Peyer's patch (tissue), 4 donors: ENCODE measurements at places on chromosomes 2 and 18. TPM values are rescaled to one million over a fixed set of nuclear protein-coding genes. Genes with fewer than 3 reads are reported as not detected.
A peak's percentile ranks its signal among the peaks of the same experiment; 100 is the strongest.

- DNase-seq, result no peak
These were observed 59.4 kb downstream of the NEDD4L start for GRCh38 chr18:58103339-58103985.

MRO gene
- 4.8 TPM for total RNA-seq

DNA sequence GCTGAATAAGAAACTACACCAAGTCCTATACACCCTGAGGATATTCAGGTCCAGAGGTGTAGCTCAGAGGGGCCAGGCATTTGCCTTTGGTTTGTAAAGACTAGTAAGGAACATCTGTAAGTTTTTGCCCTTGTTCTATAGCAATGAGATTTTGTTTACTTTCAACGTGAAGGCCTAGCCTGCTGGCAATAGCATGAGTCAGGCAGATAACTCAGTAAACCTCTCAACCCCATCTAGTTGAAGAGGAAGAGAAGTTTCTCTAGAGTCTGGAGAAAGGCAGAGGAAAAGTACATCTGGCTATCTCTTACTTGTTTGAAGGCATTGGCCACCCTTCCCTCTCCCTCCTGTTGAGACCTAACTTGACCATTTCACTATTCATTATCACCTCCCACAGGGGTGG is 70.3 kb upstream of the ZNF521 start:
- no peak for DNase-seq

DNA sequence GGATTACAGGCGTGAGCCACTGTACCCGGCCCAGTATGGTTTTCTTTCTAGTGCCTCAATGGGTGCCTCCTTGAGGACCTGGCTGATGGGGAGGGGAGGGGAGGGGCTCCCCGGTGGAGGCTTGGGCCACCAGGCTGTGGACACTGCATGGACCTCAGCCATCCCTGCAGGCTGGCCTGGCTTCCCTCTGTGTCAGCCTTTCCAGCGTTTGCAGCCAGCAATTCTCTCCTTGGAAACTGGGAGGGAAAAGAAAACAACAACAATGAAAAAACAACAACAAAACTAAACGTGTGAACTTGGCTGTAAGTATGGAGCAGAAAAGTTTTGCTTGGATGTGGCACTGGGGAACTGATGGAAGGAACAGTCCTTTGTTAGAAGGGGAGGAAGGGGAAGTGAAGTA is 159.3 kb downstream of the GLI2 start:
- DNase-seq, result no peak

DNA sequence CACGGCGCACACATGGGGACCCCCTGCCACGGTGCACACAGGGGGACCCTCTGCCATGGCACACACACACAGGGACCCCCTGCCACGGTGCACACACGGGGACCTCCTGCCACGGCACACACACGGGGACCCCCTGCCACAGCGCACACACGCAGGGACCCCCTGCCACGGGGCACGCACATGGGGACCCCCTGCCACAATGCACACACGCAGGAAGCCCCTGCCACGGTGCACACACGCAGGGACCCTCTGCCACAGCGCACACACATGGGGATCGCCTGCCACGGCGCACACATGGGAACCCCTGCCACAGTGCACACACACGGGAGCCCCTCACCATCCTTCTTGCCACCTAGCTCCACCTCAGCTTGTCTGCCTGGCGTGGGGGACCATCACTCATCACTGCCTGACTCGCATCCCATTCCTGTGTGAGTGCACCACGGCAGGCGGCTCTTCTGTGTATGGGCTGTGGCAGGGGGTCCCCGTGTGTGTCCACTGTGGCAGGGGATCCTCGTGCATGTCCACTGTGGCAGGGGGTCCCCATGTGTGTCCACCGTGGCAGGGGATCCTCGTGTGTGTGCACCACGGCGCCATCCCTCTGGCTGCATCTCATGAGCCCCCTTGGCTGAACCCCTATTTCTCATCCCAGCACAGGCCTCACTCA is 206.7 kb downstream of the EIPR1 start:
- peak; percentile 37 for DNase-seq

- no peak for DNase-seq
These were observed 61.0 kb downstream of the GRB14 start for GRCh38 chr2:164560181-164560792.

OTOF gene
- total RNA-seq, result 0.83 TPM

GRCh38 chr18:12278741-12279682 is 24.9 kb downstream of the CIDEA start:
- DNase-seq, result peak; percentile 76

NTSR2 gene
- total RNA-seq, result not detected

- no peak for DNase-seq
These were observed 114.0 kb upstream of the SLC39A10 start for GRCh38 chr2:195543063-195543462.

DNA sequence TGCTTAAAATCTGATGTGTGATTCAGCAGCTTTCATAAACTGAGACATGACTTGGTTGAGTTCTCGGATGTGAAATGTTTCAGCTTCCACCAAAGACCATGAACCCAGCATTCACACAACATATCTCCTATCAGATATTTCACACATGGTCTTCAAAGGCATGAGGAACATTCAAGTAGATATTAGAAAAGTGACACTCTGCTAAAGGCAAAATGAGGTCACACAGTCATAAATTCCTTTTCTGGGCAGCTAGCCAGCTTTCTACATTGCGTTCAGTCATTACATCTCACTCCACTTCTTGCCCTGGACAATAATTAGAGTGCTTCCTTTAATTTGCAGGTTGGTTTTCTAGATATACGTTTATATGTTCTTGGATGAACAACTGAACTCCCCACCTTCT is 96.7 kb downstream of the GAREM1 start:
- DNase-seq, result no peak

DCC gene
- not detected for total RNA-seq

LYG1 gene
- 3.3 TPM for total RNA-seq

DNA sequence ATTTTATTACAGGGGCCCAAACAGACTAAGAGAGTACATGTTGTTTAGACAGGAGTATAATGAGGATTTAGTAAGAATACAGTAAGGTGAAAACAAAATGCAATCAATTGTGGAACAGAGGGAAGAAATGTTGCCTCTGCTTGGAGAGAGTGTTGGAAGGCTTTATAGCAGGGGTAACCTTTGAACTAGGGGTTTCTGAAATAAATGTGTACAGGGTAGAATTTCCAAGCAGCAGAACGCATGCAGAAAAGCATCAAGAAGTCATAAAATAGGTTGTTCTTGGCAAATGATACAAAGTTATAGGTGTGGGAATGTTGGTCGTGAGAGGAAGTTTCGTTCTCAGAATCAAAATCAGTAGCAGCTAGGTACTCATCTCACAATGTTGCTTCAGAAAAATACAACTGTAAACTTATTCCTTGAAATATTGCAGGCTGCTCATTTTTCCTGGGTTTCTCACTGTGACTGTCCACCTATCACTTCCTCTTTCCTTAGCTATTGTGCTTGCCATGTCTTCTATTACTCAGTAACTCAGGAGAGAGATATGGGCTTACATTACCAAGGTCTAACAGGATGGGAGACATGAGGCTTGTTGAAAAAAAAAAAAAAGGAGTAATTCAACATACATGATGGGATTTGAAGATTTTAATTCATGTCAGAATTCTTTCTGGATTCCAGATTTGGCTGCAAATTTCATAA is 17.1 kb upstream of the HNMT start:
- no peak for DNase-seq

ABHD1 gene
- total RNA-seq, result not detected

DNA sequence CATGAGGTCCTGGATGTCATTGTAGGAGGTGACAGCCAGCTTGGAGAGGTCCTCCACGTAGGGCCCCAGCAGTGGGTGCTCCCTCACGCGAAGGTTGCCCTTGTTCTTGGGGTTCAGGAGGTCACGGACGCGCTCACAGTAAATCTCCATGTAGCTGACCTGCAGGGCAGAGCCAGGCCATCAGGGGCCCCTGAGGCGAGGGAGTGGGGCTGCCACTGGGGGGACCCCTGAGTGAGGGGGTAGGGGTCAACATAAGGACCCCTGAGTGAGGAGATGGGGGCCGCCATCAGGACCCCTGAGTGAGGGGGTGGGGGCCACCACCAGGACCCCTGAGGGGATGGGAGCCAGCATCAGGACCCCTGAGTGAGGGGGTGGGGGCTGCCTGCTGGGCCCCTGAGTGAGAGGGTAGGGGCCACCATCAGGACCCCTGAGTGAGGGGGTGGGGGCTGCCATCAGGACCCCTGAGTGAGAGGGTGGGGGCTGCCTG is 33.6 kb downstream of the KIF1A start:
- DNase-seq, result no peak

DNA sequence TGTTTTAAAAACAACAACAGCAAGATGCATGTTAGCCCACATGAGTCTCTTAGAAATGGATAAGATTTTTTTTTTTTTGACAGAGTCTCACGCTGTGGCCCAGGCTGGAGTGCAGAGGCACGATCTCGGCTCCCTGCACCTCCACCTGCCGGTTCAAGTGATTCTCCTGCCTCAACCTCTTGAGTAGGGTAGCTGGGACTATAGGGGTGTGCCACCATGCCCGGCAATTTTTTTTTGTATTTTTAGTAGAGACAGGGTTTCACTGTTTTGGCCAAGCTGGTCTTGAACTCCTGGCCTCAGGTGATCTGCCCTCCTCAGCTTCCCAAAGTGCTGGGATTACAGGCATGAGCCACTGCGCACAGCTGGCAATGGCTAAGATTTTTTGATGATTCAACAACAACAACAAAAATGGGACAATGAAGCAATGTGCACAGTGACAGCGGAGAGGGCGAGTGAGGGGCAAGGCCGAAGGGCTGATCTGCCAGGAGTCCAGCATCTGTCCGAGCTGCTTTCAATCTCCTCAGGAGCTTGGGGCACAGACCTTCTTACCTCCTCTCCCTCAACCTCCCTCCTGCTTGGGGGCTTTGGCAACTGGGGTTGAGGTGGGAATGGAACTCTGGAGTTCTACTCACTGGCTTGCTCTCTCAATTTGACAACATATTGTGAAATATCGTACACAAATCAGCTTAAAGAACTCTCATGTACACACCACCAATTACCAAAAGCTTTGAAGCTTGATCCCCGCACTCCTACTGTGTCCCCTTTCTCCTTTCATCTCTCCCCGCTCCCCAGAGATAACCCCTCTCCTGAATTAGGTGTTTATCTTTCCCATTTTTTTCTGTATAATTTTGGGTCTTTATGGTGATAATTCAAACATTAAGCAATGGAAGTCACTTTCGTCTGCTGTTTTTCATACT is 3.4 kb downstream of the ABCG8 start:
- DNase-seq, result no peak

LAMA3 gene
- total RNA-seq, result 68.8 TPM

DNA sequence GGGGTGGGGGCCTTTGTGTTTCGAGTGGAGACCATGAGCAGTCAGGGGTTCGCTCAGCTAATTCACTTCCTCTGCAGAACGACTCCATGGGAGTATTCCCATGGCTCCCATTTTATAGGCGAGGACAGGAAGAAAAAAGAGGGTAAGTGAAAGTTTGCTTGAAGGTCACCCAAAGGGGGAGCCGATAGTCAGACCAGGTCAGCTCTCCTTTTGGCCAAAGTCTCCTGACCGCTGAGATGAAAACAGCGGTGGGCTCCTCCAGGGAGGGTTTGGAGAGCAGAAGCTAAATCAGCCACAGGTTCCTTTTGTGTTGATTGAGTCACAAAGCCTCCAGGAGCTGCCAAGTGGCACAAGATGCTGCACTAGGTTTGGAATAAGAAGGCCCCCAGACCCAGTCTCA is 34.1 kb upstream of the CTAGE1 start:
- DNase-seq, result no peak

DNA sequence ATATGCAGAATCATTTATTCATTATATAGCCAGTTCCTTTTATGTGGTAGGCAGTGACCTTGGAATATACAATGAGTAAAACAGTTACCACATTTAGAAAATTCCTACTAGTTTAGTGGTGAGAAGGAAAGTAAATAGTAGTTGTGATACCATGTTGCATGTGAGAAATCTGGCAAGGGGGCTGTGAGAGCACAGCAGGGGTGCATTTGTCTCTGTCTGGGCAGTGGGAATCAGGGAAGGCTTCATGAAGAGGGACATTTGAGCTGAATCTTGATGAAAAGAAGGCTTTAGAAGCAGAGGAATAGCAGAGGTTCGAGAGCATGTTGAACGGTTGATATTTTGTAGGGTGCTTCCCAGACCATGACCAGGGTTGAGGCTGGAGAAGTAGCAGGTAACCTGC is 78.7 kb downstream of the RAB3GAP1 start:
- no peak for DNase-seq

DNA sequence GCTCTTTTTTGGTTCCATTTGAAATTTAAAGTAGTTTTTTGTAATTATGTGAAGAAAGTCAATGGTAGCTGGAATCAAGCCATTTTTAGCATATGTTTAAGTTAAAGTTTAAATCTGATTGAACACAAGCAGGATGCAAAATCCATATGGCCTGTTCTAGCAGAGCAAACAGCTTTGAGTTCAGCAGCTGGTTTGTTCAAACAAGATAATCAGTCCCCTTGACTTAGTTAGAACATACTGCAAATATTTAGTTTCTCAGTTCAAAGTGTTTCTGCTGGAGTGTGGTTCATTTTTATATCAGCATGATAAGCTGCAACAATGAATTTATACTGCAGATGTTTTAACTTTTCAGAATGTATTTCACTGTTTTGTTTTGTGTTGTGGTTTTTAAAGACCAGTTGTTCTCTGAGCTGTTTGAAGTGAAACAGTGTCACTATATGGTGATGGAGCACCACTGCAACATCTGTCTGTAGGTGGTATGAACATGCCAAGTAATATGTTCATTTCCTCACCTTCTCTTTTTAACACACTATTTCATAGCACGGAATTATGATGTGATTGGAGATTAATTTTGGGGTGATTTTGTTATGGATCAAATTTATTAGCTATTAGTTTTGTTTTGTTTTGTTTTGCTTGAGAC is 125.3 kb downstream of the COL4A4 start:
- no peak for DNase-seq

SERPINB8 gene
- 15.1 TPM for total RNA-seq

- no peak for DNase-seq
These were observed 26.4 kb upstream of the TFPI start for GRCh38 chr2:187580462-187581124.

IRS1 gene
- total RNA-seq, result 17.0 TPM

CD8A gene
- 4.1 TPM for total RNA-seq

DNA sequence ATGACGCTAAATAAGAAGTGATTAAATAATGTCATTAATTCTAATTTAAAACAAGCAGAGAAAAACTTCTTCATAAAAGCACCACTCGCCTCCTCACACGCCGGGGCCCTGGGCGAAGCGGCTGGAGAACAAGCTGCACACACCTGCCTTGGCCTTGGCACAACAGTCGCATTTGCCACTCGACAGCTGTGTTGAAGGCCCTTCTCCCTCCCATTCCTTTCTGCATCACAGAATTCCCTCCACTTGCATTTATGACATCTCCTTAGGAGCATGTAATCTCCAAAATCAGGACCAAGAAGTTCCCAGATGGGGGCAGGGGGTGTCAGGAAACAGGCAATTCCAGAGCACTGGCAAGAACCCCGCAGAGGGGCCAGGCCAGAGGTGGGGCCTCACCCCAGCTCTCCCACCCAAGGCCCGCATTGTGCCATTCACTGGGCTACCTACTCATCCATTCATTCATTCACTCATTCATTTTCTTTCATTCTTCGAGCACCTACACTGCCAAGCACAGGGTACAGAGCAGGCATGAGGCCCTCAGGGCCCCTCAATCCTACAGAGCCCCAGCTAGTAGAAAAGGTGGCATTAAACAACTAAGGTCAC is 6.4 kb downstream of the HDAC4 start:
- no peak for DNase-seq

DNA sequence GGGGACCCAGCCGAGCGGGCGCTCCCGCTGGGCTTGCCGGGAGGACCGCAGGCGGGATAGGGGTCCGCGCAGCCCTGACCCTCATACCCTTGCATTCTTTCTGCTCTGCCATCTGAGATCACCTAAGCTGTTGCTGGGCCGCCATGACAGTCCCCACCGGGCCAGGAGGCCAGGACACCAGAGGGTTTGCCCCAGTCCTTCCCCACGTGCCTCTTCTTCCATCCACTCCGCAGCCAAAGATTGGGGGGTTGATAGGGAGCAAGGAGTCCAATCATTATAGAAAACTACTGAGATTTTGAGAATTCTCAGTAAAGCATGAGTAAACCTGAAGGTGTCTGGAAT is 453 bp upstream of the GRB14 start:
- no peak for DNase-seq
